ENCODE measurements at places on chromosomes 7 and 10. TPM values are rescaled to one million over a fixed set of nuclear protein-coding genes. Genes with fewer than 3 reads are reported as not detected.
A peak's percentile ranks its signal among the peaks of the same experiment; 100 is the strongest.

DNA sequence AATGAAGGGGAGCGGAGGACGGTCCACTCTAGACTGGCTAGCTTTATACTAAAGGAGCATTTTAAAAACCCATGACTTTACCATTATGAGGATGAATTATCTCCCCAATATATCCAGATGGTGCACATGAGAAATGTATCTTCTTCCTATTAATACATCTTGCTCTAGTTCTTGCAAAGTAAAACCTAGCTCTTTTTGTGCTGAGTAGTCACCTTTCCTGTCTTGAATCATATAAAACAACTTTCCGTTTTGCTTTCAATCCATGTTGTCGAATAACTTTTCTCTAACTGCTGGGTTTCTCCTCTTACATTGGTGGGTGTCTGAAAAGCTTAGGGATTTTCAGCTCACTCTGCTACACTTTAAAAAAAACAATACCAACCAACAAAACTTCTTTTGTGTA lies 96.3 kb upstream of the TAC1 start:
- H3K4me1 ChIP-seq, result no peaks in the 10 kb centered on the region
- H3K27ac ChIP-seq, result no peak overlapping the region
- no peak for DNase-seq
- H3K27me3 ChIP-seq, result peaks cover 8% of the 10 kb centered on the region
- no peak overlapping the region for H3K4me3 ChIP-seq

GRCh38 chr10:35150308-35150707 lies 23.7 kb downstream of the CREM start:
- no peaks in the 10 kb centered on the region for H3K27me3 ChIP-seq
- H3K4me3 ChIP-seq, result peak overlapping the region; percentile 25
- peaks cover 31% of the 10 kb centered on the region for H3K4me1 ChIP-seq
- H3K36me3 ChIP-seq, result no peaks in the 10 kb centered on the region
- no peak for DNase-seq
- no peak overlapping the region for H3K27ac ChIP-seq

DNA sequence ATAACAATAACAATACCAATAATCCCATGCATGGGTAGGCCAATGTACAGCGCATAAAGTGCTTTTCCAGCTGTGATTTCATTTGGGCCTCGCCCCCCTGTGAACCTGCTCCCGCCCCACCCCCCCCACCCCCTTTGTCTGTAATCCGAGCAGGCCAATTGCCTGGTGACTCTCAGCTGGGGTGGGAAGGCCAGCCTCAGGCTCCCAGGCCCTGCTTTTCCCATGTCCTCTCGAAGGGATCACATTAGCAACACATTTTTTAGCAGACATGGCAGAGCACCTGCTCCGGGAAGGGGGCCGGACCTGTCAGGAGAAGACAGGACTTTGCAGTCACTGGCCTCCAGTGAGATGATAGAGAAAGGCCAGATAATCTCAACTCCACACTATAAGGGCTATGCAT lies 439.3 kb downstream of the RPS24 start:
- no peaks in the 10 kb centered on the region for H3K27me3 ChIP-seq
- H3K4me3 ChIP-seq, result no peak overlapping the region
- DNase-seq, result no peak
- peaks cover 52% of the 10 kb centered on the region for H3K4me1 ChIP-seq

DNA sequence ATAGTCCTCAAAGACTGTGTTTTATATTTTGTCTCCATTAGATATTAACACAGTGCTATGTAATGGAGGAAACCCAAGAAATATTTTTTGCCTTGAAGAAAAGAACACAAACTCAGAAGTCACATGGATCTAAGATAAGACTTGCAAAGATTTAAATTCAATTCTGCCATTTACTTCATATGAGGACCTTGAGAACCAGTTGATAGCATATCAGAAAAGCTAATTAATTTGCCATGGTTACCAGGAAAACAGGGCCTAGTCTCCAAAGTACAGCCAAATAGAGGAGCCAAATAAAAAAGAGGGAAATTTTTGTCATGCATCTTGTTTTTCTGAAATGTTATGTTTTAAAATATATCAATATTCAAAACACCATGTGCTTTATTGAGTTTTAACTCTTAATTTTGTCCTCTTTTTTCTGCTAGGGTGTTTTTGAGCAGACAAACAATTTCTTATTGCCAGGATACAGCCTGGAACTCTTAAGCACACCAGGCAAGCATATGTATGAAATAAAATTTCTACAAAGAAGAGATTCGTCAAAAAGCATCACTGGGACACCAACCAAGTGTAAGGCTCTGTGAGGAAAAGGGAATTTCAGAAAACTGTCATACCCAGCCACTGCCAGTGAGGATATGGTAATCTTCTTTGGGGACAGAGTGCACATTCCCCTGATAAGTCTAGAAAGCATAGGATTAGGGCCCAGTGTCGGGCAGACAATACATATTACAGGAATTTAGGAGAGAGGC lies 10.6 kb upstream of the TOMM7 start:
- DNase-seq, result no peak
- H3K4me1 ChIP-seq, result peaks cover 4% of the 10 kb centered on the region
- no peaks in the 10 kb centered on the region for H3K27me3 ChIP-seq
- H3K27ac ChIP-seq, result no peak overlapping the region
- no peaks in the 10 kb centered on the region for H3K36me3 ChIP-seq
- H3K4me3 ChIP-seq, result no peak overlapping the region

- no peaks in the 10 kb centered on the region for H3K36me3 ChIP-seq
- H3K4me1 ChIP-seq, result no peaks in the 10 kb centered on the region
- no peak overlapping the region for H3K27ac ChIP-seq
- H3K4me3 ChIP-seq, result no peak overlapping the region
- peaks cover 11% of the 10 kb centered on the region for H3K27me3 ChIP-seq
Observed at GRCh38 chr7:132029369-132030085, 473.1 kb upstream of the PODXL start.

The STRIP2 gene
- 11.6 TPM for total RNA-seq

DNA sequence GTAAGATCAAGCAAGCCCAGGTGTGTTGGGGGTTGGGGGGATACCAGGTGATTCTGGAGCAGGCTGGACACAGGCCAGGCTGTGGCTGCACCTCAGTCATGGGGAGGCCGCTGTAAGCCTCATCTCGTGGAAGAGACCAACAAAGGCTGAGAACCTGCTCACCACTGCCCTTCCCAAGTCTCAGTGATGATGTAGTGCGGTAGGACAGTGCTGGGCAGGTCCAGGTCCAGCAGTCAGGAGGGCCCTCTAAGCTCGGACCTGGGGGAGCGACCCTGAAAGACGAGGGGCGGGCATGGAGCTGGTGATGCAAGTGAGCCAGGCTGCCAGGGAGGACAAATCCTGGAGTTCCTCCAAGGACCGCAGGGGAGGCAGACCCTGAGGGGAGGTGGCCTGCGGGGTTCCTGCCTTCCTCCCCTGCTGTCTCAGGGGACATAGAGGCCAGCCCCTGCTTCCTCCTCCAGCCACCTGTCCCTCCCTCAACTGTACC lies 3.3 kb upstream of the PWWP2B start:
- H3K4me1 ChIP-seq, result peaks cover 12% of the 10 kb centered on the region
- no peak overlapping the region for H3K27ac ChIP-seq
- H3K36me3 ChIP-seq, result peaks cover 7% of the 10 kb centered on the region
- no peaks in the 10 kb centered on the region for H3K27me3 ChIP-seq

- H3K27me3 ChIP-seq, result no peaks in the 10 kb centered on the region
- H3K27ac ChIP-seq, result no peak overlapping the region
- no peaks in the 10 kb centered on the region for H3K4me1 ChIP-seq
- DNase-seq, result no peak
Observed at GRCh38 chr10:88500656-88501055, 82.5 kb downstream of the RNLS start.

DNA sequence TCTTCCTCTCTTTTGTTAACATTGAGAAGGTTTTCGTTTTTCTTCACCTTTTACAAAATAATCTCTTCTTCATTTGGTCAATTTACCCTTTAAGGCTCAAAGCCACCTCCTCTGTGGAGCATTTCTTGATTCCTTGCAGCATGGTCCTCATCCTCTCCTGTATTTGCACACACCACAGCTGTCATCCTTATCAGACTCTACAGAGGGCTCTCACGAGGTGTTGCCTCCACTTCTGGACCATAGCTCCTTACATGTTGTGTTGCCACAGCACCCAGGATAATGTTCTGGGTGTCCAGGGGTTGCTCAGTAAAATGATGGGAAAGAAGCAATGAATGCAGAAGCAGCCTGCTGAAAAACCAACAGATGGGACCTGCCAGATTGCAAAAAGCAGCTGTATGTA lies 192.8 kb downstream of the SH2D4B start:
- no peaks in the 10 kb centered on the region for H3K4me1 ChIP-seq
- H3K4me3 ChIP-seq, result no peak overlapping the region
- peaks cover 2% of the 10 kb centered on the region for H3K36me3 ChIP-seq
- DNase-seq, result no peak
- H3K27ac ChIP-seq, result no peak overlapping the region
- no peaks in the 10 kb centered on the region for H3K27me3 ChIP-seq

- H3K36me3 ChIP-seq, result no peaks in the 10 kb centered on the region
- no peak overlapping the region for H3K27ac ChIP-seq
- H3K4me3 ChIP-seq, result no peak overlapping the region
- DNase-seq, result no peak
- no peaks in the 10 kb centered on the region for H3K27me3 ChIP-seq
Observed at GRCh38 chr7:92916770-92917224, 80.4 kb upstream of the CDK6 start.

The GRM8 gene
- 2.7 TPM for total RNA-seq

DNA sequence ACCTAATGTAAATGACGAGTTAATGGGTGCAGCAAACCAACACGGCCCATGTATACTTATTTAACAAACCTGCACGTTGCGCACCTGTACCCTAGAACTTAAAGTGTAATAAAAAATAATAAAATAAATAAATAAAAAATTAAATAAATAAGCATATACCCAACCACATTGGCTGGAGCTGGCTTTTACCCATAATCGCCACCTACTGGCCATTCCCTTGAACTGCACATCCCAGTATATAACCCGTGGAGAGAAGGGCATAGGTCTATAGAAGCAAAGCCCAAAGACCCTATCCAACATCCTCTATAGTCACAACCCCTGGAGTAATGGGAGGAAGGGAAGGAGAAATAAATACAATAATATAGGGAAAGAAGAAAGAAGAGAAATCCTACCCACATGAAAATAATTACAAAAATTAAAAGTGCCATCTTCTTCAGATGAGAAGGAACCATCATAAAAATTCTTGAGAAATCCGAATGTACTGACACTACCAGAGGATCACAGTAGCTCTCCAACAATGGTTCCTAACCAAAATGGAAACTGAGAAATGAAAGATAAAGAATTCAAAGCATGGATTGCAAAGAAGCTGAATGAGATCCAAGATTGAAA lies 65.6 kb downstream of the TWIST1 start:
- no peaks in the 10 kb centered on the region for H3K4me1 ChIP-seq
- DNase-seq, result peak; percentile 11
- no peak overlapping the region for H3K4me3 ChIP-seq
- H3K36me3 ChIP-seq, result peaks cover 8% of the 10 kb centered on the region

GRCh38 chr7:82481499-82482097 lies 38.0 kb upstream of the CACNA2D1 start:
- no peaks in the 10 kb centered on the region for H3K4me1 ChIP-seq
- no peak overlapping the region for H3K27ac ChIP-seq
- no peaks in the 10 kb centered on the region for H3K36me3 ChIP-seq
- DNase-seq, result no peak
- peaks cover 3% of the 10 kb centered on the region for H3K27me3 ChIP-seq

The LRRC4 gene
- total RNA-seq, result 67.6 TPM

The EPHA1 gene
- not detected for total RNA-seq

DNA sequence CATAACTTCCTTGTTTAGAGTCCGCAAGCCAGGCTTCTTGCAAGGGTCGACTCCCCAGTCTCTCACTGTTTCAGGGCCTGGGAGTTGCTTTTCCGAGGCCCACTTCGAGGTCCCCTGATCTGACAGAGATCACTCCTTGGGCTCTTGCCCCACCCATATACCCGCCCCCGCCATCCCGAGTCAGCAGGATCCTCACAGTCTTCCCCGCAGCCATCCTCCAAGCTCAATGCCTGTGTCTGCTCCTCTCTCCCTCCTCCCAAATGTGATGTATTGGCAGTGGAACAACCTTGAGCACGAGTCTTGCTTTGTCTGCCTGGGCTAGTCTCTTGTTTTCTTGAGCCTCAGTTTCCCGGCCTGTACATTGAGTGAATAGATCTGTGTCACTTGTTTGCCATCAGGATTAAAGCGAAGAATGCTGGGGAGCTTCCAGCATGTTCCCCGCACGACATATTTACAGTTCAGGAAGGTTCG lies 2.4 kb upstream of the HMX2 start:
- no peak overlapping the region for H3K27ac ChIP-seq
- peaks cover 96% of the 10 kb centered on the region for H3K27me3 ChIP-seq
- no peaks in the 10 kb centered on the region for H3K36me3 ChIP-seq
- no peak for DNase-seq
- peak overlapping the region; percentile 17 for H3K4me3 ChIP-seq

- peak; percentile 81 for DNase-seq
- peaks cover 51% of the 10 kb centered on the region for H3K27me3 ChIP-seq
- no peak overlapping the region for H3K27ac ChIP-seq
Observed at GRCh38 chr7:155796381-155797261, 15.6 kb downstream of the SHH start.

The CHAT gene
- total RNA-seq, result 3.3 TPM

GRCh38 chr7:147774461-147774860 lies 816.1 kb upstream of the C7orf33 start:
- no peaks in the 10 kb centered on the region for H3K36me3 ChIP-seq
- peak overlapping the region; percentile 85 for H3K27ac ChIP-seq
- no peak for DNase-seq
- no peaks in the 10 kb centered on the region for H3K27me3 ChIP-seq

- peaks cover 18% of the 10 kb centered on the region for H3K36me3 ChIP-seq
- H3K4me1 ChIP-seq, result no peaks in the 10 kb centered on the region
- no peak for DNase-seq
- no peak overlapping the region for H3K27ac ChIP-seq
- no peak overlapping the region for H3K4me3 ChIP-seq
- H3K27me3 ChIP-seq, result no peaks in the 10 kb centered on the region
Observed at GRCh38 chr7:33012364-33012763, 50.2 kb downstream of the NT5C3A start.

- H3K27me3 ChIP-seq, result no peaks in the 10 kb centered on the region
- H3K36me3 ChIP-seq, result no peaks in the 10 kb centered on the region
- peak overlapping the region; percentile 27 for H3K27ac ChIP-seq
Observed at GRCh38 chr7:85478530-85478929, 291.7 kb upstream of the SEMA3D start.

- peaks cover 94% of the 10 kb centered on the region for H3K27me3 ChIP-seq
- DNase-seq, result no peak
- no peak overlapping the region for H3K27ac ChIP-seq
- H3K4me3 ChIP-seq, result no peak overlapping the region
- no peaks in the 10 kb centered on the region for H3K36me3 ChIP-seq
- peaks cover 24% of the 10 kb centered on the region for H3K4me1 ChIP-seq
Observed at GRCh38 chr10:117554241-117554814, 11.8 kb downstream of the EMX2 start.

- H3K4me1 ChIP-seq, result peaks cover 22% of the 10 kb centered on the region
- DNase-seq, result no peak
- no peaks in the 10 kb centered on the region for H3K36me3 ChIP-seq
- H3K27me3 ChIP-seq, result no peaks in the 10 kb centered on the region
- H3K4me3 ChIP-seq, result no peak overlapping the region
Observed at GRCh38 chr10:132001238-132001972, 19.7 kb upstream of the BNIP3 start.

DNA sequence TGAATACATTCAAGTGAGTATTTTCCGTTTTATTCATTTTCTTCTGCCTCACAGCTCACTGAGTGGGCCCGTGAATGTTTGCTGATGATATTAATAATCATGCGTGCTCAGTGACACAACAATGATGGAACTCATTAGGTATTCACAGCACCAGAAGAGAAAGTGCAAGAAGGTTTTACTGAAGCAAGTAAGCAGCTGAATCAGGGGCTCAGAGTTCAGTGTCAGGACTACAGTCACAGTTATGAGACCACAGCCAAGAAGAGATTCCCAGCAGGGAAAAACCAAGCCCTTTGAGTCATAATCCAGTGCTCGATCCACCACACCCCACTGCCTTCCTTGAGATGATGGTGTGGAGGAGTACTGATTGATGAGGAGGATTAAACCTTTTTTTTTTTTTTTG lies 247.4 kb downstream of the KIAA1217 start:
- no peak for DNase-seq
- no peaks in the 10 kb centered on the region for H3K36me3 ChIP-seq
- no peak overlapping the region for H3K27ac ChIP-seq
- peaks cover 4% of the 10 kb centered on the region for H3K4me1 ChIP-seq
- H3K4me3 ChIP-seq, result no peak overlapping the region
- H3K27me3 ChIP-seq, result no peaks in the 10 kb centered on the region

All from neural crest cell (in vitro differentiated cells).